ENCODE measurements at places on chromosomes 2 and 18.

DNA sequence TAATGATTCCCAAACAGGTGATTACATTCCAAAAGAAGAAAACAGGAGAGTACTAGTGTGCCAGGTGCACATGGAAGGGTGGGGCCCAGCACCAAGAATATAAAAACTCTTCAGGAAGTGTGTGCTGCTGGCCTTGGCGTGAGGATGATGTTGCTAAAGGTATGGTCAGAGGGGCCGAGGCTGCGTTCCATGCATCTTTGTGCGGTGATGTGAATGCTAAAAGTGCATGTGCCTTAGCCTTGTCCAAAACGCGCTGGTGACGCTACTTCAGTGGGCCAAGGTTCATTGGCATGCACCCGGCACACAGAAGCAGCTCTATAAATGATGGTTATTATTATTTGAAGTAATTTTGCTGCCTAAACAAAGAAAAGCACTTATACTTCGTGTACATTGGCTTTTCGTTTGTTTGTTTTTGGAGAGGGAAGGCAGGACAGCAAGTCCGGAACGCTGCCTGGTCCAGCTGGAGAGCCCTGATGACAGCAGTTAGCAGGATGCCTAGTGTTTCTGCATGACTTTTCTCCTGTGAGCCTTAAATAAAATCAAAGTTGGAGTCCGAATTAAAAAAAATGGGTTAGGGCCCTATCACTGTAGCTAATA, 2.9 kb downstream of the ALKAL2 start:
- no peak for DNase-seq

GRCh38 chr18:57561728-57562423, 24.6 kb downstream of the FECH start:
- DNase-seq = peak; percentile 29

DNA sequence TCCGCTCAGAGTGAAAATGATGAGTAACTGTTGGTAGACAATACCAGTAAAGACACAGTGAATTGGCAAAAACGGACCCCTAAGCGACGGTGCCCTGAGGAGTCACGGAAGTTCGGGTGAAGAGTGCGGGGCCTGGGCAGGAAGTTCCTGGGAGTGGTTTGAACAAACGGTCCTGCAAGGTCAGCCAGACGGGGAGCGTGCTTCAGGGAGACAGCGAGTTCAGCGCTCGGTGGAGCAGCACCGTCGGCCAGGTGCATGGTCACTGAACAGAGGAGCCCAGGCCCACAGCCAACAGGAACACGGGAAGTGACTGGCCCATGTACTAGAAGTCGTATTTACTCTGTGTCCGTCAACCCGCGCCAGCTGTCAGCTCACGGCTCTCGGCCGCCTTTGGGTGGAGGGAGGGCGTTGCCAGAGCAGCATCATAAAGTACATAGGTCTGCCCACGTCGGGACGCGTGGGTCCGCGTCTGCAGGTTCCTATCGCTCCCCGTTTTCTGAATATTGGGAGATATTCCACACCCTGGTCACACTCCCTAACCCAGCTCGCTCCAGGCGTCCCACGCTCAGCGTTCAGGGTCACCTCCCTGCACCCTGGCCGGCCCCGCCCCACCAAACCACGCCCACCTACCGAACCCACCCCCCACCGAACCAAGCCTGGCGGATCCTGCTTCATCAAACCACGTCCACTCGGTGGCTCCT, 75.6 kb upstream of the UXS1 start:
- DNase-seq = no peak

DNA sequence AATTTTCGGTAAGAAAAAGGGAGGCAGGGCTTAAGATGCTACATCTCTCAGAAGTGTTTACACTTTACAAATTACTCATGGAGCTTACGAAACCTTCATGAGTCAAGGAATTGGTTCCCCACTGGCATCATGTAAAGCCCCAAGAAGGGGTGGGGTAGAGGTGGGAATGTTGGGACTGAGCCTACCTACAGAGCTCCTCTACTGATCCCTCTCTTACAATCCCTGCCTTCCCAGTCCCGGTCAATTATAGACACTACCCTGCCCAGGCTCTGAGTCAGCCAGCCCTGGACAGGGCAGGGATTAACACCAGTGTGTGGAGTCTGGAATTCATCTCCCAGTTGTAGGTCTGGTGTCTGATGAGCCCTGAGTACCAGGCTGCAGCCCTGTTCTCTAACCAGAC, 248.9 kb downstream of the PAX3 start:
- no peak for DNase-seq

GRCh38 chr2:5319493-5319892, 372.7 kb upstream of the SOX11 start:
- DNase-seq = no peak

DNA sequence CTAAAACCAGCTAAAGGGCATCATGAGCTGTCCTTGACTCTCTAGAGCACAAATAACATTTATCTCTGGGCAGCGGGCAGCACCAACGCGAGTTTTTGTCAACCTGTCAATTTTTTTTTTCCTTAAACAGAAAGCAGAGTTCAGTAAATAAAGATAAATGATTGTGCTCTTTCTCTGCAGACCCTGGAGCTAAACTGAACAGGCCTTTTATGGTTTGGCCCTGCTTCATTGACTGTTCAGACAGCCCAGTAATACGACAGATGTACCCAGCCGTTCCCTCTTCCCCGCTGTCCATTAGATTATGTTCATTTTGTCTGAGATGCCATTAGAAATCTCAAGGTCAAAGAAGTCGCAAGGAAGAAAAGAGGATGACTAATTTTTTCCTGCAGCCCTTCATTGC, 280.5 kb upstream of the PIK3C3 start:
- DNase-seq = no peak

- no peak for DNase-seq
Observed at GRCh38 chr2:116141891-116142474, 1672.5 kb upstream of the DDX18 start.

GRCh38 chr2:99975386-99975785, 167.0 kb downstream of the AFF3 start:
- DNase-seq = no peak

DNA sequence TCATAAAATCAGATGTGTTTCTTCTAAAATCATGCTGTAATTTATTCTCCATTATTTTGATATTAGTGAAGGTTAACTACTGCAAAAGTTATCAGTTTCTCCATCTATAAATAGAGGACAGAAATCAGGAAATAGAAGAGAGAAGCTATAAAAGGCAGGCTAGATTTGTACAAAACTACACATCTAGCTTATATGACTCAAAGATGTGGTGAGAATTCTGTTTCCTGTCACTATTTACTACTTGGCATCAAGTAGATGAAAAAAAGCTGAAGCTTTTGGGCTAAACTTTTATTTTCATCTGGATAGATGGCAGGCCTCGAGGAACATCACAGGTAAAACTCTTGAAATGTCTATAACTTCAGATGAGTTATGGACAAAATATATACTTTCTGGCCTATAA, 49.8 kb upstream of the NAB1 start:
- DNase-seq = no peak

- DNase-seq = no peak
Observed at GRCh38 chr2:217710211-217710765, 292.5 kb downstream of the TNS1 start.

- no peak for DNase-seq
Observed at GRCh38 chr18:46628206-46628605, 28.8 kb downstream of the LOXHD1 start.

- no peak for DNase-seq
Observed at GRCh38 chr2:119788752-119789151, 29.0 kb downstream of the PTPN4 start.

DNA sequence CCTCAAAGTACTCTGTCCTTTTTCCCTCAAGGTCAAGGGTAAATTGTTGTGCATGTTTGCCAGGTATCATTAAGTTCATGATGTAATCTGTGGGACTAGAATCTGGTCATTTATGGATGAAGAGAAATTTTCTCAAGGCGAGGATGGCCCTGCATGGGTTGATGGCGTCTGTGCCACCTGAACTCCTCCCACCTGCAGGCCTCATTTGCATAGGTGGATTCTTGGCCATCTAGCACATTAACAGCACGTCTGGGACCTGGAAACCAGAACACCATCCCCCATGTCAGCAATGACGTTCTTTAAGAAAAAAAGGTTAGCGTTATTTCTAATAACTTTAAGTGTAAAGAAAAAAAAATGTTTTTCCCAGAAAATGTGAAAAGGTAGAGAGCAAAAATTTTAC, 145.8 kb downstream of the ESCO1 start:
- DNase-seq = no peak

Measured in BE2C (cell line).